ENCODE measurements at places on chromosomes 5 and 9.

- no peak for DNase-seq
Observed at GRCh38 chr5:36870399-36871040, 6.0 kb upstream of the NIPBL start.

- no peak for DNase-seq
Observed at GRCh38 chr5:107634981-107635848, 35.5 kb downstream of the EFNA5 start.

DNA sequence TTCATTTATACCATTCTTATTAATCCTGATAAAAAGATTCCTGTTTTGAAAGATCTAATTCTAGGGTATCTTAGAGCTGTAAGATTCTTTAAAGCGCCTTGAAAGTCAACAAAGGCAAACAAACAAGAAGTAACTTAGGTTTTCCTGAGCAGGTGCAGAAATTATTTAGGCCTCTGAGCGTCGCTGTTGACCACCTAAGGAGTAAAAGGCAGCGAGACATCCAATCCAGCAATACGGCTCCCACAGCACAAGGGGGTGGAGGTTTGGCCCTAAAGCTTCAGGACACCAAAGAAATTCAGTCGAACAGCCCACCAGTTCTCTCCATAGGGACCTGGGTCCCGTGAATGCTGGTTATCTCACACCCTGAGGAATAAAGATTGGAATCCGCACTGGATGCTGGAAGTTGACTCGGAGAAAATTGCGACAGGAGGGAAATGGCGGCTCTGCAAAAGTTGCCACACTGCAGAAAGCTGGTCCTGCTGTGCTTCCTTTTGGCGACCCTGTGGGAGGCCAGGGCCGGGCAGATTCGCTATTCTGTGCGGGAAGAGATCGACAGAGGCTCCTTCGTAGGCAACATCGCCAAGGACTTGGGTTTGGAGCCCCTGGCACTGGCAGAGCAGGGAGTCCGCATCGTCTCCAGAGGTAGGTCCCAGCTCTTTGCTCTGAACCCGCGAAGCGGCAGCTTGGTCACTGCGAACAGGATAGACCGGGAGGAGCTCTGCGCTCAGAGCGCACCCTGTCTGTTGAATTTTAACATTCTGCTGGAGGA lies at the start of gene PCDHGA2:
PCDHGA2 (plus strand) TSS at position 223 of the 769 bp plus-strand sequence.
- DNase-seq, result no peak

GRCh38 chr5:30209755-30210154 lies 983.7 kb upstream of the CDH6 start:
- no peak for DNase-seq

DNA sequence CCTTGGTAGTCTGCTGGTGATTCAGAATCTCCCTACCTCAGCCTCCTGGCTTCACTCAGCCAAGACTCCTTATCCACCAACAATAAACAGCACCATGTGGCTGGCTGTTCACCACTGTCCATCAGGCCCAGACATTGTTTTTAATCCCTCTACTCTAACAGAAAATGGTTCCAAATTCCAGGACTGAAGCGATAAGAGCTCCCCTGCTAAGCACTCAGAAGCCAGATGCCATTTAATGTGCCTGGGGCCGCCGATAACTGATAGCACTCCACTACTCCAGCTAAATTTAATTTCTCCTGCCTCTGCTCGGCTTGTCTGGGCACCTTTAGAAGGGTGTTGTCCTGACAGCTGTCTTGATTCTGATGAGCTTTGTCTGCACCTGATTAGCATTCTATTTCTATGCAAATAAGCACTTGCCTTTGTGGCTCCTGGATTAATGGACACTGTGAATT lies 47.1 kb downstream of the ZNF622 start:
- DNase-seq, result no peak

- DNase-seq, result no peak
Observed at GRCh38 chr9:22078081-22078480, 69.0 kb upstream of the CDKN2B start.

DNA sequence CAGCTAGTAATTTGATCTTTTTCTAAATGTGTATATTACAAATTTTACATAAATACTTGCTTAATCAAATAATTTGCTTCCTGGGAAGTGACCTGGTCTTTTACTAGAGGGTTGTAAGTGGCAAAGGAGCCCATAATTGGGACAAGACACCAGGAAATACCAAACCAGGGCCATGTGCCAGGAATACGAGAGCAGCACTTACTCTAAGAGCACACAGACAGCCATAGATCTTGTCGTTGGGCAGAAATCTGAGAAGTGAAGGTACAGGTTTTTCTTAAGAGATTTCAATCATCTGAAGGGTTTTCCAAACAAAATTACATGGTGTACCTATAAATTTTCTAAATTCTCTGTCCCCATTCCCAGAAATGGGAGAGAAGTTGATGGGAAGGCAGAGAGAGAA lies 179.3 kb downstream of the HINT1 start:
- DNase-seq, result no peak

- no peak for DNase-seq
Observed at GRCh38 chr9:132075853-132076252, 3.8 kb downstream of the MED27 start.
